Cardiac fibroblast (primary cell): ENCODE measurements at places on chromosomes 7 and 10.

- DNase-seq = peak; percentile 51
Measured at GRCh38 chr10:3622845-3623621, 162.0 kb downstream of the KLF6 start.

GRCh38 chr7:98250789-98251188, 1.2 kb downstream of the TECPR1 start:
- DNase-seq = no peak

- no peak for DNase-seq
Measured at GRCh38 chr7:151320263-151320845, 21.3 kb upstream of the NUB1 start.

DNA sequence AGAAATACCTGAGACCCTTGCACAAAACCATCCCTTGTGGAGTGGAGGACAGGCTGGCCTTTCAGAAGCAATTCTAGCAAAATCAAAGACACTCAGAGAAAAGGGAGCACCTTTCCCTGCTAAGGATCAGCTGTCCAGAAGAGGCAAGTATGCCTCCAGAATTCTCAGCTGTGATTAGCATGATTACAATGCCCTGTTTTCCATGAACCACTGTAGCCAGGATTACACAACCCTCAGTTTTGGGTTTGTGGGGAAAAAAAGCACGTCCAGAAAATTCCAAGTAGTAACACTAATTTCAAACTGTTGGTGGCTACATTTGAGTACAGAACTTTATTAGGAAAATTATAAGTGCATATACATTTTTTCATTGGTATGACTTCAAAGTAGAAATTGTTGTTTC, 15.0 kb downstream of the CXCL12 start:
- DNase-seq = no peak

DNA sequence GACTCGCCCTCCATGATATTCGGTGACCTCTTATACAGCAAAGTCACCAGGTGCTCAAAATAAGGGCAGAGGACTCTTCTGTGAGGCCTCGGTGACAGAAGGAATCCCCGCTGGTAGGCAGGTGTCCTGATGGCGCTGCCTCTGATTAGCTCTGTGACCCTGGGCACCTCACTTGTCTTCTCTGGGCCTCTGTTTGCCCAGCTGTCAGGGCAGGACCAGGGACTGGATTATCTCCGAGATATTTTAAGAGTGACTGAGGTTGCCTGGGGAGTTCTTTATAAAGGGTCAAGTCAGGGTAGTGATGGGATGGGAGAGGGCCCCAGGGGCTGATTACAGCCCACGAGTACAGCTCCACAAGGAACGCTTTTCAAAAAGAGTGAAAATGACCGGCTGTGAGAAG, 70.9 kb upstream of the SAMD8 start:
- DNase-seq = no peak

- DNase-seq = no peak
Measured at GRCh38 chr7:66257481-66257880, 52.3 kb downstream of the TPST1 start.

DNA sequence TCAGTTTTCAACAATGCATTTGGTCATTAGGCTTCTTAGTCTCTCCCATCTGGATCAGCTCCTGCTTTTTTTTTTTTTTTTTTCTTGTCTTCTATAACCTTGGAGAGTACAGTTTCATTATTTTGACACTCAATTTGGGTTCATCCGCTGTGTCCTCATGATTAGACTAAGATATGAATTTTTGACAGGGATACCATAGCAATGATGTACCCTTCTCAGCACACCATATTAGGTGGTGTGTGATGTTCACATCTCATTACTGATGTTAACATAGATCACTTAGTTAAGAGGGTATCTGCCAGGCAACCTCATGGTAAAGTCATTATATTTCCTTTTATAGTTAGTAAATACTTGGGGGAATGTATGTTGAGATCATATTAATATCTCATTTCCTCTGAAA, 445.5 kb upstream of the IGFBP3 start:
- DNase-seq = no peak

DNA sequence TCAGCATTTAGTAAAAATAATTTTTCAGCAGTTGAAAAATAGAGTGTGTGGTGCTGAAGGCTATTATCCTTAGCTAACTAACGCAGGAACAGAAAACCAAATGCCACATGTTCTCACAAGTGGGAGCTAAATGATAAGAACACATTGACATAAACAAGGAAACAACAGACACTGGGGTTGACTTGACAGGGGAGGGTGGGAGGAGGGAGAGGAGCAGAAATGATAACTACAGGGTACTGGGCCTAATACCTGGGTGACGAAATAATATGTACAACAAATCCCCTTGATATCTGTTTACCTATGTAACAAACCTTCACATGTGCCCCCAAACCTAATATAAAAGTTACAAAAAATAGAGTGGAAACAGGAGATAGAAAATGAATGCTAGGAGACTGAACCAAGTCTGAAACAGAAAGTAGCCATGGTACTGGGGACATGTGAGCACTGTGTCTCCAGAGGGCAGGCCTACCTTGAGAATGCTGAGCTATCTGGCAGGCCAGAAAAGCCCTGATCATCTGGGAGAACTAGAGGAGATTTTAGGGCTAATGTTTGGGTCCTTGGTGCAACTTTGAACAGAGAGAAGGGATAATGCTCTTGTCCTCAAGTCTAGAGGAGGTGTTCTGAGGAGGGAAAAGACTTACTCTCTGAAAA, 4.7 kb upstream of the EFCAB10 start:
- no peak for DNase-seq

GRCh38 chr7:104906556-104906955, 107.4 kb upstream of the KMT2E start:
- no peak for DNase-seq

- DNase-seq = no peak
Measured at GRCh38 chr7:19989906-19990305, 216.5 kb upstream of the TMEM196 start.

DNA sequence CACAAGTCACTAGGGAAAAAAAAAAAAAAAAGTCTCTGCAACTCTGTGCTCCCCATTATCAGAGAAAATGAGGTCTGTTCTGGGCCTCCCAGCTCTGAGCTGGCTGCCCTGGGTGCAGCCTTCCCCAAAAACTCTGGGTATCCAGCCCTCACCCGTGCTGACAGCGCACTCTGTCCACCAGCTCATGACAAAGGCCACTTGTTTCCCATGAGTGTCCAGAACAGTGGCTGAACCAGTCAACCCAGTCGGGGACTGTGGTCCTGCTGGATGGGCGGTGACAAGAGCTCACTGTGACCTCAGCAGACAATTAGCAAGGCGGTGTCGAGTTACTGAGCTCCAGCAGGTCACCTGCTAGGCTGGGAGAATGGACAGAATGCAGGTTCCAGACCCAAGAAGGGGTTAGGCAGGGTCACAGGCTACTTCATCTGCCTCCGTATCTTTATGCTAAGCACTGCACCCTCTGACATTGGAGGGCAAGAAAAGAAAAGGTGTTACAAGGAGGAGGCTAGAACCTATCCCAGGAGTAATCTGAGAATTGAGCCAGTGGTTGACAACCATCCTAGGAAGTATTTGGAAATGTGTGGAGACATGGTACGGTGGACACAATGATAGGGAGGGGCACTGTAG, 37.2 kb downstream of the DLG5 start:
- DNase-seq = no peak

DNA sequence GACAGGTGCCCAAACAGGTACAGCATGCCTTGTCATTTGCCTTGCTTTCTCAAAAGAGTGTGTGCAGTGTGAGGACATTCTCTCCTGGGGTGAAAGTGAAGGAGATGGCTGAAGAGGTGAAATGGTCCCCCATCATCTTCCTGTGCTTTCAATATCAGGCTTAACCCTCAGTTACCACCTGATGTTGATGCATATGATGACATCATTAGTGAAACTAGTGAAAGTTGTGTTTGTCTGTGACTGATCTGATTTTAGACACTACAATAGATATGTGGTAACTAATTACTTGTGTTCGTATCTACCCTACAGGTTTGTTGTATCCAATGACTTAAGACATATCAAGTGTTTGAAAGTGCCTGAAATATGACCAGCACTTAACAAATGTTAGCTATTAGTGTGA, 24.4 kb upstream of the LRRC18 start:
- no peak for DNase-seq

- peak; percentile 32 for DNase-seq
Measured at GRCh38 chr7:104142147-104142546, 65.7 kb downstream of the ORC5 start.

DNA sequence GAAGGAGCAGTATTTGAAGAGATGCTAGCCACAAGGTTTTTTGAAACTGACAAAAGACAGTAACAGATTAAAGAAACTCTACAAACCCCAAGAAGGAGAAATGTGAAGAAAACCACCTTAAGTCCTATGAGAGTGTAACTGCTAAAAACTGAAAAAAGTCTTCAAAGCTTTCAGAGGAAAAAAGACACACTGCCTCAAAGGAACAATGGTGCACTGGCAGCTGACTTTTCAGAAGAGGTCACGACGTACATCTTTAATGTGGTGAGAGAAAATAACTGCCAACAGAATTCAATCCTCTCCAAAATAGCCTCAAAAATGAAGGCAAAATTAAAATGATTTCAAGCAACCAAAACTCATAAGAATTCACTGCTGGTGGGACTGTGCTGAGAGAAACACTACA, 94.0 kb downstream of the VIPR2 start:
- no peak for DNase-seq

- DNase-seq = no peak
Measured at GRCh38 chr10:84193846-84194423, 402 bp upstream of the CDHR1 start.

GRCh38 chr7:28130277-28130676, 50.3 kb downstream of the JAZF1 start:
- peak; percentile 57 for DNase-seq

GRCh38 chr7:2112261-2113198, 120.2 kb downstream of the MAD1L1 start:
- no peak for DNase-seq

DNA sequence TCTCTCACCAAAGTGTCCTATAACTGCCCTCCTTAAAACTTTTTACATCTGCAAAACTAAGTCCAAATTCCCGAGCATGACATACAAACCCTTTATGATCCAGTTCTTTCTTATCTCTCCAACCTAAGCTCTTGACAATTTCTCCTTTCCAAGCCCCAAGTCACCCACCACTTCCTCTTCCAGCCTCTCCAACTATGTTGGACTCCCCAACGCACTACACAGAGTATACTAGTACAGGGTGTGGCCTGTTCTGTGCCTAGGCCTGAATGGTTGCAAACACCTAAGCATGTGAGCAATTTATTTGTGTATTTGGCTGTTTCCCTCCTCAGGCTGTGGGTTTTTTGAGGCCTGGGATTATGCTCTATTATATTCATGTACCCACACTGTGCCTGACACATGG, 101.2 kb upstream of the APBB1IP start:
- DNase-seq = no peak

GRCh38 chr10:106147021-106147420, 1017.5 kb downstream of the SORCS1 start:
- DNase-seq = no peak
